ENCODE measurements at places on chromosomes 5 and 9. TPM values are rescaled to one million over a fixed set of nuclear protein-coding genes. Genes with fewer than 3 reads are reported as not detected.

Gene LHX3
- total RNA-seq = not detected

DNA sequence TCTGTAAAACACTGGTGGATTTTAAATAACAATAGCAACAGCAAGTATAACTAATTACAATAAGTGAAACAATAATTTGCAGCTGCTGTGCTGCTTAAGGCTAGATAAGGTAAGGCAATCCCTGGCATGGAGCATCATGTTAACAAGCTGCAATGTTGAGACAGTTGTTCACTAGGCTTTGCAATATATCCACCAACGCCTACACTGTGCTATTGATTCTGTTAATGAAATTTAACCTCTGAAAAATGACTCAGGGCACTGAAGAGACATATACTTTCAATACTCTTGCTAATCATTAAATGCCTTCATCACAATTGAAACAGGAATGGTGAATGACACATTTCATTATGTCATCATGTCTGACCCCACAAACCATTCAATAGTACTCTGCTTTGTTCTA lies 255.0 kb downstream of the EFNA5 start:
- no peak for DNase-seq

GRCh38 chr5:2505217-2505616 lies 246.3 kb downstream of the IRX2 start:
- no peak for DNase-seq

Gene NUTM2F
- total RNA-seq = not detected

DNA sequence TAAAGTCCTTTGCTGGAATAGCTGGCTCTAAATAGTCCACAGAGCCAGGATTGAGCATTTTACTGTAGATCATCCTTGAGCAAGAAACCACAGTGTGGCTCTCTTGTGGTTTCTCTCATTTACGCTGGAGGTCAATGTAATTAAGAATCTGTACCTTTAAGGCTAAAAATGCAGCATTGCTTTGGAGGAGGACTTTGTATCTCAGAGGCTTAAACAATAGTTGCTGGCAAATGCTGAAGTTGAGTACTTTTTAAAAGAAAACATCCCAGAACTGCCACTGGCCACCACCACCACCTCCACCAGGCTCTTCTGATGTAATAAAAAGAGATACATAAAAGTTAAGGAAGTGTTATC lies 177.3 kb upstream of the ADAMTSL1 start:
- DNase-seq = no peak

DNA sequence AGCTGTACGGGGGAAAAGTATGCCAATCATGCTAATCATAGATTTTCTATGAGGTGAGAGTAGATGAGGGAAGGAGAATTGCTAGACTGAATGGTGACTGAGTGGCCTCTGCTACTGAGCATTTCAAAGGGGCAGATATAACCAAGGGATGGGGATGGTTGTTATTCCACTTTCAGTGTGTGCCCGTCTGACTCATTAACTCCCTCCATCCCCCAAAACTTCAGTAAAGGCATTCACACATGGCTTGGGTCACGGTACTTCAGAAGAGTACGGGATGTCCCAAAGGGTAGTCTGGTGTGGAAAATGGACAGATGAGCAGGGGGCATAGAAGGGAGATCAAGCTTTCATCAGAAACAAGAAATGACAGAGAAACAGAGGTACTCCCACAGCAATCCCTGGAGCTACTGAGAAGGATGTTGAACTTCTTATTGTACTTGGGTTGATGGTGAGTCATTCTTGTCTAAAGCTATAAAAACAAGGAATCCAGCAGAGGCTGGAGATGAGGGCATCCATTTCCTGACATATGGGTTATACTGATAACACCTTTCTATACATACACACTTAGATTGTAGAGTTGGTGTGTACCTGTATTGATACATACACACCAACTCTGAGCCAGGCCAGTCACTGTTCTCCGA lies 8.9 kb upstream of the TLE4 start:
- DNase-seq = no peak

Gene SNX30
- 13.9 TPM for total RNA-seq

DNA sequence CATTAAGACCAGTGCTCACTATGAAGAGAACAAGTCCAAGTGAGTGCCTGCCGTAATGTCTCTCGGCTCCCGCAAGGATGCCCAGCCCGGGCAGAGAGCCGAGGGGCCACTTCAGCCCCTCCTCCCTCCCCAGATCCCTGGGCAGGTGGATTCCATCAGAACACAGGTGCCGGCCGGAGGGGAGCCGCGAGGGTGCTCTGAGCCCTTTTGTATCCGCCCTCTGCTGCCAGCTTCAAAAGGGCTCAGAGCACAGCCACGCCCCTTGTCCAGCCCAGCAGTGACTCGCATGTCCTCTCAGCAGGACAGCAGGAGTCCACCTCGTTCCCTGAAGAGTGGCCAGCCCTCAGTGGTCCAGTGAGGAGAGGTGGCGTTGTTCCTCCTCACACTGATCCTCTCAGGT lies 43.9 kb downstream of the CYFIP2 start:
- DNase-seq = no peak

- no peak for DNase-seq
These were observed 96.7 kb upstream of the SMIM23 start for GRCh38 chr5:171688696-171689495.

Measured in mesenteric fat pad (tissue), 1 donor.